ENCODE measurements at places on chromosomes 3 and 15. TPM values are rescaled to one million over a fixed set of nuclear protein-coding genes. Genes with fewer than 3 reads are reported as not detected.
A peak's percentile ranks its signal among the peaks of the same experiment; 100 is the strongest.

GRCh38 chr3:186680869-186681268 lies 15.1 kb downstream of the HRG start:
- DNase-seq, result no peak

- peak; percentile 26 for DNase-seq
Measured at GRCh38 chr15:67880651-67881182, 40.9 kb upstream of the RNU6-1 start.

- DNase-seq, result no peak
Measured at GRCh38 chr15:70340494-70340870, 242.8 kb upstream of the TLE3 start.

DNA sequence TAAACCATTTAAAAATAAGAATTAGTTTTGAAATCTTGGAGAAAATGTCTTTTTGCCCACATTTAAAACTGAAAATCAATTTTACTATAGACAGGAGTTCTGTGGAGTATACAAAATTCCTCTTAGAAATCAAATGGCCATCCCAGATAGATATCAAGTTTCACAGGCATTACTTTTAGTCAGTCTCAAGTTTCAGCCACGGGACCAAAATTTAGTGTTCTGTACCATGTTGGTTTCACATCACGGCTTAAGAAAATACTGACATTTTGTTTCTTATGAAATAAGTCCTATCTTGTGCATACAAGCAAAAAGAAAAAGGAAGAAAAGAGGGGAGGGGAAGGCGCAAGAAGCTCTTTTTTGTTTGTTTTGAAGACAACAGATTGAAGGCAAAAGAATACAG lies 45.7 kb downstream of the EIF2AK4 start:
- DNase-seq, result no peak

- no peak for DNase-seq
Measured at GRCh38 chr15:65368302-65369211, 9.2 kb downstream of the IGDCC3 start.

The COPS2 gene
- 184 TPM for total RNA-seq

DNA sequence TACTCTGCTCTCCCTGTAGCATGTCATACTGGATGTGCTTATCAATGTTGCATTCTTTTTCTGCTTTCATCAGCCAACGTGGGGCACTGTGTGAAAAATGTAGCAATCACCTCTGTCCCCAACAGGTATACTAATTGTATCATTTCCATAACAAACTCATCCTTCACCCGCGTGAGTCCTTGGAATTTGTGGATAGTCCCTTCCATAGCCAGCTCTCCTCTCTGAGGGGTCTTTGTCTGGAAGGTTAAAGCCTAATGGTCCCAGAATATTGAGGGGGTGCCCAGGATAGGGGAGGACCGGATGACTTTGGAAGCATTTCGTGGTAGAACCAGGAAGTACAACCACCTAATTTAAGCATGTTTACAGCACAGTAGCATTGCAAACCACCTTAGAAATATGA lies 124.6 kb downstream of the FOXB1 start:
- DNase-seq, result no peak

The LAMB2 gene
- total RNA-seq, result 32.7 TPM

- no peak for DNase-seq
Measured at GRCh38 chr3:170180079-170180907, 1.2 kb downstream of the PHC3 start.

GRCh38 chr15:61720197-61720704 lies 340.0 kb downstream of the VPS13C start:
- peak; percentile 15 for DNase-seq

DNA sequence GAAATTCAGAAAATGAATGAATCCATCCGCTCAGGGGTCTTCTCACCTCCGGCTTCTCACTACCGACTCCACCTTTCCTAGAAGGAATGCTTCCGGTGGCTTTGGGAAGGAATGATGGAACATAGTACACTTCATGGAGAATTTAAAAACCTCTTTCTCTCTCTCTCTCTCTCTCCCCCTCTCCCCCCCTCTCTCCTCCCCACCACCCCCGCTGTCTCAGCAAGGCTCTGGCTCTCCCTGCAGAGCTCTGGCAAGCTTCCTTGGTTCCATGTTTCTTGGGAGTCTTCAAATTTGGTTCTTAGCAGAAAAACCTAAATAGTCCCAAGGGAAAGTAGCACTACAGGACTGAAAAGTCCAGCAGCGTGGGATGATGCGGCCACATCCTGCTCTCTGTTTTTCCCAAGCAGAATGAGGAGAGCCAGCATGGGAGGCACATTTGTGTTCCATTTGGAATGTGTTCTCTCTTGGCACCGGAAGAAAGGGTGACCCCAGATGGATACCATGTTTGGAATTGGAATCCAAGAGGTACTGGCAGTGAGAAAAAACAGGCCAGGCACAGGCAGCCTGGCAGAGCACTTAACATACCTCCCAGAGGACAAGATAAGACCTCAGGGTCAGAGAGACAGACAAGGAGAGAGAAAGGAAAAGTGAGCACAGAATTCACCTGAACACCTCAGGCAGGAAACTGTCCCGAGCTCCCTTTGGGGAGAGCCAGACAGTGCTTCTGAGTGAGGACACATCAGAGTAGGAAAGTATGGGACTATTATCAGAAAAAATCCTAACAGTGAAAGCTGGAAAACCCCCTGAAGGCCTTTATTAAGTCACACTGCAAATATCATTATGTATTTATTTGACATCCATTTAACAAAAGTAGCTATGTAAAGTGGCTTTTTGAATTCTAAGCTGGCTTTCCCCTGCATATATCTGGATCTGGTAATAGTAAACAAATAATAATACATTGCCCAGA lies at the start of gene POPDC2:
Gene POPDC2 (minus strand): TSS at position 116 of the 967 bp plus-strand sequence. CDS start 166 bp downstream, outside the sequence.
- DNase-seq, result no peak

GRCh38 chr15:69880571-69881301 lies 217.0 kb downstream of the TLE3 start:
- DNase-seq, result no peak

- no peak for DNase-seq
Measured at GRCh38 chr3:108250626-108251025, 28.4 kb upstream of the IFT57 start.

The EOMES gene
- total RNA-seq, result not detected

The PLSCR2 gene
- total RNA-seq, result not detected

- DNase-seq, result no peak
Measured at GRCh38 chr15:77181305-77182074, 110.6 kb upstream of the TSPAN3 start.

The ELL3 gene
- total RNA-seq, result not detected

- no peak for DNase-seq
Measured at GRCh38 chr3:58154626-58155449, 55.9 kb downstream of the DNASE1L3 start.

The CNTN4 gene
- total RNA-seq, result not detected

- DNase-seq, result peak; percentile 43
Measured at GRCh38 chr15:101813803-101814534, 2.0 kb downstream of the OR4F15 start.

- peak; percentile 29 for DNase-seq
Measured at GRCh38 chr3:109275702-109276293, 40.5 kb downstream of the DPPA2 start.

- DNase-seq, result no peak
Measured at GRCh38 chr15:43352693-43353382, 18.0 kb downstream of the ZSCAN29 start.

DNA sequence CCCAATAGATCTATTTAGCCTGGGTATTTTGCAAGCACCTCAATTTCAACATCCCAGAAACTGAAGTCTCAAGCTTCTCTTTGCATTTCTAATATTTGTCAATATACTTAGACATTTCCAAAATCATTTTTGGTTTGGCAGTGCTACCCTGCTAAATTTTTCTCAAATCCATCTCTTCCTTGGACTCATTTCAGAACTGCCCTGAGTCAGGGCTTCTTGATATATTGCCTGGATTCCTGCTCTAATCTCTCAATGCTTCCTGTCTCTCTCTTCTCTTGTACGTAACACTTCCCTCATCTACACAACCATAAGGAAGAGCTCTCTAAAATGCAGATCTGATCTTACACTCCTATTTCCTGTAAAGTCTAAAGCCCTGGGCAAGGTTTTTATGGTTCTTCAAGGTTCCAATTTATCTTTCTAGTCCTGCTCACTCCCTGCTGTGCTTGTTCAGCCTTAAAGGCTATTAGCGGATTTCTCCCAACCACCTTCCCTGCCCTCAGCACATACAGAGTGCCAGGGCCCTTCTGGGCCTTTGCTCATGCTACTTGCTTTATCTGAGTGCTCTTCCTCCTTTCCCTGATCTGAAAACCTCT lies 53.0 kb upstream of the MME start:
- DNase-seq, result peak; percentile 57

GRCh38 chr15:61839546-61839945 lies 220.7 kb downstream of the VPS13C start:
- DNase-seq, result no peak

The SLC9C1 gene
- total RNA-seq, result not detected

DNA sequence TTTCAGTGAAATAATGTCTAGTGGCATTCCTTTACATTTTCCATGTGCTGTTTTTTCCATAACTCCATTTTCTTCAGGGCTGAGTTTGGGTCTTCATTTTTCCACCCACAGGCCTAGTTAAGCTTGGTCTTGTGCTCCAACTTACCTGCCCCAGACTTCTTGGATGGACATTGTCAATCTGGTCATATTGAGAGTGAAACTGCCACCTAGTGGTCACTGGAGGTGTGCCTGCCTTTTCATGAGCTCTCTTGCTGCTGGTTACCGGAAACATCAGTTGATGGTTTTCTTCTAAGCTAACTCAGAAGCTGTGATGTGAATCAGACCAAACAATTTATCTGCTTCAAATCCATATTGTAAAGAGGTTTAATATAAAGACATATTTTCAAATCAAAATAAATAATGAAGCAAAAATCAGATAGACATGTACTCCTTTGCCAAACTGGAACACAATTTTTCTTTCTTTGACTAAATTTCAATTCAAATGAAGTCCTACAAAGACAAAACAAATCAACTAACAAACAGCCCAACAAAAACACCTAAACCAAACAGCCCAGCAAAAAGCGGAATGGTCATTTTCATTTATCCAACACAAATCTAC lies 135.1 kb upstream of the RASGRP1 start:
- peak; percentile 22 for DNase-seq

GRCh38 chr3:162390891-162391290 lies 894.3 kb downstream of the OTOL1 start:
- DNase-seq, result no peak

DNA sequence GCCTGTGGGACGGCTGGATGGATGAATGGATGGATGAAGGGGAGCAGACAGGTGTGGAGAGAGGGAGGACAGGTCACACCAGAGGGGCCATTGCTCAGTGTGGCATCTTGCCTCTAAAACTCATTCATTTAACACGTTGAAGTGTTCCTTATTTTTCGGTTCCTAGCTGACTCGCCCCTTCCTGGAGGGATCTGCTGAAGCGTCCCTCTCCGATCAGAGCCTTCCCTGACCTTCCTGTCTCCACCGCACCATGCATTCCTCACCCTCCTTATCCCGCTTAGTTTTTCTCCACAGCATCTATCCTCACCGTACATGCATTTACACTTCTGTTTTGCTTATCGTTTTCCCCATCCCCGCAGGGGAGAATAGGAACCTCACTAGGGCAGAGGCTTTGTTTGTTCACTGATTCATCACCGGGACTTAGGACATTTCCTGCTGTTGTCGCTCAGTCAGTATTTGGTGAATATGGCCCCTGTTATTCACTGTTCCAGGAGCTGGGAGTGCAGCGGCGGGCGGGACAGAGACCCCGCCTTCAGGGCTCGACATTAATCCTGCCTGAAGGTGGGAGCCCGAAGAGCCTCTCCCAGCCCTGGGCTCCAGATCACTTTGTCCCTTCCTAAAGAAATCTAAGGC lies 32.0 kb downstream of the FOXL2 start:
- DNase-seq, result no peak

- no peak for DNase-seq
Measured at GRCh38 chr15:71597126-71597525, 213.2 kb upstream of the NR2E3 start.

DNA sequence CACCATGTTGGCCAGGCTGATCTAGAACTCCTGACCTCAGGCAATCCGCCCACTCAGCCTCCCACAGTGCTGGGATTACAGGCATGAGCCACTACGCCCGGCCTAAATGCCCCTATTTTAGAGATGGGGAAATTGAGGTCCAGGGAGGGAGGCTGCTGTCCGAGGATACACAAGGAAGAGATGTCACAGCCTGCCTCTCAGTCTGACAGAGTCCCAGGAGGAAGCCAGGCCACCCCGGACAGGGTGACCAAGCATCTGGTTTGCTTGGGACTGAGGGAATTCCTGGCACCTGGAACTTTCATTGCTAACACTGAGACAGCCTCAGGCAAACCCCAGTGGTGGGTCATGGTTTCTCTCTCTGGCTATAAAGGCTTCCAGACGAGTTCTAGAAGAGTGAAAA lies 30.6 kb upstream of the ADAMTS7 start:
- no peak for DNase-seq

GRCh38 chr3:45079715-45080114 lies 53.6 kb downstream of the CLEC3B start:
- DNase-seq, result no peak

- no peak for DNase-seq
Measured at GRCh38 chr15:44427756-44428724, 611 bp downstream of the CTDSPL2 start.

The RAB6B gene
- total RNA-seq, result 3.3 TPM

DNA sequence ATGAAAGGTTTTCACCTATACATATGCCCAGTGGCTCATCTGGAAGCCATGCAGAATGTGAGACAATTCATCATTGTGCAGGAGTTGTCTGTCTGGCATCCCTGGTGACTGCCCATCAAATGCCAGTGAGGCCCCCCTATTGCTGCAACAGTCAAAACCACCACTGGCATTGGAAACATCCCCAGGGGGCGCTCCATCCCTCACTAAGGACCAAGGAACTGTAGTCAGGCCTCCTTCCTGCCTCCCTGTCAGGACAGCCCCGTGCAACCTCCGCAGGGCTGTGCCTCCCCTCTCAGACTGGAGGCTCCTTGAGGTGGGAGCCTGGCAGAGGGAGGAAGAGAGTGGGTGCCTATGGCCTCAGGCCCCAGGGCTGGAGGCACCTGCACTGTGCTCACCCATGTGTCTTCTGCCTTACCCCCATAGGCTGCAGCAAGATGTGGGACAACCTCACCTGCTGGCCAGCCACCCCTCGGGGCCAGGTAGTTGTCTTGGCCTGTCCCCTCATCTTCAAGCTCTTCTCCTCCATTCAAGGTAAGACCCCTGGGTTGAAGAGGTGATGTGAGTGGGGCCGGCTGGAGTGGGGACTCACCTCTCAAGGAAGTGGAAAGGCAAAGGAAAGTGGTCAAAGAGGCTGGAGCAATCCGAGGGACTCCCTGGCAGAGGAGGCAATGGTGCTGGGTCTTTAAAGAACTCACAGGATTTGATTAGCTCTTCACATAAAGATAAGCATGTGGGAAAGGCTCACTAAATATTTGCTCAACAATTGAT lies 16.5 kb downstream of the VIPR1 start:
- no peak for DNase-seq
